Esophagus muscularis mucosa (tissue), 4 donors: ENCODE measurements at places on chromosomes 4 and X.

GRCh38 chr4:108559911-108560310 is 60.5 kb upstream of the RPL34 start:
- no peak for DNase-seq

DNA sequence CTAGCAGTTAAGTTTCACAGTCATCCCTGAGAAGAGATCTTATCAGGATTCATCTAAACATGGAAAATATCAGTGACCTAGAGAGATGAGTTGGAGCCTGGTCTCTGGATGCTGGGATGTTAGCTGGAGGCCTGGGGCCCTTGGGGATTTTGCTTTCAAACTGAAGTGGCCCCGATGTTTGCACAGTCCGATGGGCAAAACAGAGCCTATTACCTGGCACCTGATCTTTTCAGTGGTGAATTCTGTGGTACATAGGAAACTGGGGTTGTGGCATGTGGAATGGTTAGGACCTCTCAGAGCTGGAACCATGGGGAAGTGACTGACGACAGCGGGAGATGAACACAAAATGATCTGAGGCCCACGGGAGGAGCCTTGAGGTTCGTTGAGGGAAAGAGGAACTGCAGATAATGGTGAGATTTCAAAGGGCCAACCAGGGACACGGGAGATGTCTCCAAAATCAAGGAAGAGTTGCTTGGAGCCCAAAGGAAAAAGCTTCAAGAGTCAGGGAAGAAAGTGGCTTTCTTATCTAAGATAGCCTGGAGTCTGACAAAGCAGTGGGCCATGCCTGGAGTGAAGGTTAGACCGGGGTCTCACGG is 17.8 kb upstream of the TENM3 start:
- DNase-seq: peak; percentile 80

- no peak for DNase-seq
Measured at GRCh38 chr4:957581-958313, 15.6 kb downstream of the DGKQ start.

- DNase-seq: no peak
Measured at GRCh38 chrX:45083314-45083713, 117.4 kb downstream of the DIPK2B start.

- DNase-seq: no peak
Measured at GRCh38 chr4:156294577-156294976, 340.9 kb upstream of the CTSO start.

DNA sequence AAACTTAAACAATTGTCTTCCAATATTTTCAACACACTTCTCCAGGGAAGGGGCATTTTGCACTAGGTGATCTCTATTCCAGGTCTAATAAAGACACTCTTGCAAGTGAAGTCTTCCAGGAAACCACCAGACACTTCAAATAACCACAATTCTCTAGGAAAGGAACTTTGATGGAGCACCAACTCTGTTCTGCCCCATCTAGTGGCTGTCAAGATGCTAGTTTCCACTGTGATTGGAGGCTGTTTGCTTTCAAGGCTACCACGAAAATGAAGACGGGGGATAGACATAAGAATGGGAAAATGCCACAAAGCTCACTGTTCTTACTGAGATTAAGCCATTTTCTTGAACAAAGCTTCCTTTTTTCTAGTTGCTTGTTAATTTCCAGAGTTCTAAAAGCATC is 100.6 kb upstream of the F9 start:
- DNase-seq: no peak

DNA sequence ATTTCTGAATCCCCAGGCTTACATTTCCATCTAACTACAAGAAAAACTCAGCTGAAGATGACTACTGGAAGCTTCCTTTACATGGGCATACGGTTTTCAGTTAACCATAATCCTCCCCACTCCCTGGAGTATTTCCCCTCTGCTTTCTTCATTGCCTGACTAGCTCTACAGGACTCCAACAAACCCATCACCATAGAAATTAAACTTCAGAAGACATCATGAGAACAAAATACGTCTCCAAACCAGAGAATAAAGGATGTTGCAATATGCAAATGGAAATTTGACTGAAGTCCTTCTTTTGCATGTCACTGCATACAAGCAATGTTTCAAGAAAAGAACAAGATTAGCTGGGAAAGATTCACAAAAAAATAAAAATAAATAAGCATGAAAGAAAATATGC is 170.2 kb upstream of the PCDH18 start:
- DNase-seq: no peak

DNA sequence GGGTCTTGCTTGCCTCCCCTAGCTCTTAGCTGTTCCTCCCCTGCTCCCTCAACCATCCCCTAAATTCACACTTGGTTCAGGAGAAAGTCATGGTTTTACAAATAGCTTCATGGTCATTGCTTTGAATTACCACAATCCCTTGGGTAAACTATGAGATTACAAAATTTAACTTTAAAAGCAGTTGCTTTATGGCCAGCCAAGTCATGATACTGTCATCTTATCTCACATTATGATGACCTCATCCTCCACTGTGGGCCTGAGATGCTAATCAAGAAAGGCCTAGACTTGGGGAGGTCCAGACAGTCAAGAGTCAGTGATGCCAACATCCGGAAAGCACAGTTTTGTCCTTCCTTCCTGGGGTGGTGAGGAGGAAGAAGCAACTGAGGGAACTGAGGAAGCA is 10.5 kb upstream of the FGF16 start:
- no peak for DNase-seq

GRCh38 chrX:42967681-42968300 is 189.8 kb upstream of the PPP1R2C start:
- DNase-seq: no peak

- no peak for DNase-seq
Measured at GRCh38 chr4:7432531-7433375, 2.0 kb downstream of the PSAPL1 start.

- no peak for DNase-seq
Measured at GRCh38 chrX:6778544-6779503, 243.9 kb upstream of the VCX3A start.

DNA sequence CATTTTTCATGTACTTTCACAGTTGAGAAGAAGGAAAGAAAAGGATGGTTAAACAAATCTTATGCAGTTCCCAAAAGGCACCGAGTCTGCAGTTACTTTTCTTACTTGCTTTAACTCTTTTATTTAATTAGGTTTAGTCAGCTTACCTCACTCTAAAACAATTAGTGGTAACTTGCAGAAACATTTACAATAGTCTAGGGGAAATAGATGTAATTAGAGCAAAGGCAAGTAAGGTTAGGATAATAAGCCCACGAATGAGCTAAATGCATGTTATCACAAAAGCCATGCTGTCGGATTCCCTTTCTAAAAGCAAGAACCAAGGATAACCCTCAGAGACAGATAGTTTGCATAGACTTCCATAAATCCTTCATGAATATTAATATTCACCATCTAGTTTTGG is 82.0 kb upstream of the VCX2 start:
- no peak for DNase-seq

GRCh38 chrX:97026406-97026805 is 142.7 kb downstream of the RPA4 start:
- DNase-seq: no peak

DNA sequence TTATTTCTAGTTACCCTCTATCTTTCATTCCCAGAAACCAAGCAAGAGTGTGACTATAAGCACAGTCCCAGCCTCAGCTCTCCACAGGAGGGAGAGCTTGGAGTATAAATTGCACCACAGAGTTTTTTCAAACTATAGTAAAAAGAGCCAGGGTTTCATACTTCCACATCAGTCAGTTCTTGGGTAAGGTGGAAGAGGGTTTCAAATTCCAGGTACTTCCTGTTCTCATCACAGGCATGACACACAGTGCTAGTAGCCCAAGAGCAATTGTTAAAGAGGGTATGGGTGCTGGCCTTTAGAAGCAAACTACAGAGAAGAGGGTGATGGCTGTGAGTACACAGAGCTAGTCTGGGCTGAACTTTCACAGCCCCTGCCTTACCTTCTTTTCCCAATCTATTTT is 5.7 kb upstream of the IL1RAPL1 start:
- no peak for DNase-seq

DNA sequence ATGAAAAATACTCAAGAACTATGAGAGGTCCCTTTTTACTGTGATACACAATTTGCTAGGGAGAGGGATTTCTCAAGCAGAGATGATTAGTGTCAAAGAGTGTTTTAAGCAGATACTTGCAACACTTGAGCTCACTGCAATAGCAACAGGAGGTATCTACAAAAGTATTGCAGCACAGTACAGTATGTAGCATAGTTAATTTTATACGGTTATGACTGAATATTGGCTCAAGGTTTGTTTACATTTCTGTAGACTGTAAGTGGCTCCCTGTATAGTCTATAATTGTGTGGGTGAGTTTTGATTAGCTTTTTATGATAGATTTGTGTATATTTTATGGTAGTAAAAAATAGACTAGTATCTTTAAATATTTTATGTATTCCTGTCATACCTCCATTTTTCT is 1177.2 kb downstream of the TECRL start:
- no peak for DNase-seq

- no peak for DNase-seq
Measured at GRCh38 chr4:10157478-10158332, 41.1 kb upstream of the WDR1 start.

DNA sequence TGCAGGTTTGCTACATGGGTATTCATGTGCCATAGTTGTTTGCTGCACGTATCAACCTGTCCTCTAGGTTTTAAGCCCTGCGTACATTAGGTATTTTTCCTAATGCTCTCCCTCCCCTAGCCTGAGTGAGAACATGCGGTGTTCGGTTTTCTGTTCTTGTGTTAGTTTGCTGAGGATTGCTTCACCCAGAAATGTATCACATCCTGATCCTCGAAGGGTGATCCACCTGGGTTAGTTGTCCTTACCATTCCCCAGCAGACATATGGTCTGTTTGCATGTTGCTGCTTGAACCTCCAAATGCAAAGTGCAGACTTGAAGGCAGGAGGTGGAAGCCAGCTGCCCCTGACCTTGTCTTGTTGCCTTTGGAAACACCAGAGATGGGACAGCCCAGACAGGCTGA is 161.5 kb upstream of the WDR1 start:
- no peak for DNase-seq

DNA sequence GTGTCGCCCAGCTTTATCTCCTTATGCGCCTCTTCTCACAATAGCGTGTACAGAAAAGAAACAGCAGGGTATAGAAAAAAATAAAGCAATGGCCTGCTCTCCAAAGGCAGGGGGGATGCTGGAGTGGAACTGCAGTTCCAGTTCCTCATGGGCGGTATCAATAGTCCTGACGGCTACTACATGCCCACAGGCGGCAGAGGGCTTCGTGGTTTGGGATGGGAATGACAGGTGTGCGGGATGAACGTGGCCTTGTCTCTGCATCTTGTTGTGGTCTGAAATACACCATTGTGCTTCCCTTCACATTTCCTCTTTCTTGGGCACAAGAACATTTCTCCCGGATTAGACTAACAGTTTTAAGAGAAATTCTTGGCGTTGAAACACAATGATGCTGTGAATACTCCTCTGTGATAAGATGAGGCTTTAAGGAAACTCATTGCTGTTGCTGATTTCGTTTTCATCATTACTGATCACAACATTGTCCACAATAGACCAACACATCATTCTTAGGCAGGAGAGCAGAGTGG is 124.1 kb upstream of the IGFBP7 start:
- no peak for DNase-seq

DNA sequence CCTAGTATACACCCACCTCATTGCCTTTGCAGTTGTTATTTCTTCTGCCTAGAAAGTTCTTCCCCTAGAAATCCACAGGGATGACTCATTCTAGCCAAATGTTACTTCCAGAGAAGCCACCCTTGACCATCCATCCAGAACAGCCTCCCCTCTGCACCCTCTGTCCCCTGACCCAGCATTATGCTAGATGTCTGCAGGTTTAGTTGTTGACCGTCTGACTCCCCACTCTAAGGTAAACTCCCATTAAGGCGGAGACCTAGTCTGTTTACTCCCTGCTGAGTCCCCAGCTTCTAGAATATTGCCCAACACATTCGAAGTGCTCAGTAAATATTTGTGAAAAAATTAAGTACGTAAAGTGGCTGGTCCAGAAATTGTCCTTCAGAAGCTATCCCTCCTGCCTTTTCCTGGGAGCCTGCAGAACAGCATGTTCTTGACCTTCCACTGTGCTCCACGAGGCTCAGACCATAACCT is 11.0 kb downstream of the SRD5A3 start:
- no peak for DNase-seq

DNA sequence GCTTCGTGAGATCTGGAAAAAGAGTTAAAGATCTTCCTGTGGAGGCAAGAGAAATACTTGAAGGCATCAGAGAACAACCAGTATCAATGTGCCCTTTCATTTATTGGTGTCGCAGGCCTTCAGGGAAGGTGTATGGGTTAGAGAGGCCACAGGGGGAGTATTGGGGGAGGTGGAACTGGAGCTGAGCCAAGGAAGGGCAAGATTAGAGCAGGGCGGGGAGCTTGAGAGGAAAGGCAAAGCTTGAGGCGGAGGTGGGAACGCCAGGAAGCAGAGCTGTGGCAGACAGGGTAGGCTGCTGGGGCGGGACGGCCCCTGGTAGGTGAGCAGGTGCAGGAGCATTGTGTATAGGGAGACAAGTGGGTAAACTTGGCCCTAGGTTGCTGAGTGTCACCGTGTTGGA is 329.9 kb downstream of the ARHGAP10 start:
- no peak for DNase-seq

- DNase-seq: no peak
Measured at GRCh38 chrX:19382555-19383145, 38.9 kb downstream of the PDHA1 start.

DNA sequence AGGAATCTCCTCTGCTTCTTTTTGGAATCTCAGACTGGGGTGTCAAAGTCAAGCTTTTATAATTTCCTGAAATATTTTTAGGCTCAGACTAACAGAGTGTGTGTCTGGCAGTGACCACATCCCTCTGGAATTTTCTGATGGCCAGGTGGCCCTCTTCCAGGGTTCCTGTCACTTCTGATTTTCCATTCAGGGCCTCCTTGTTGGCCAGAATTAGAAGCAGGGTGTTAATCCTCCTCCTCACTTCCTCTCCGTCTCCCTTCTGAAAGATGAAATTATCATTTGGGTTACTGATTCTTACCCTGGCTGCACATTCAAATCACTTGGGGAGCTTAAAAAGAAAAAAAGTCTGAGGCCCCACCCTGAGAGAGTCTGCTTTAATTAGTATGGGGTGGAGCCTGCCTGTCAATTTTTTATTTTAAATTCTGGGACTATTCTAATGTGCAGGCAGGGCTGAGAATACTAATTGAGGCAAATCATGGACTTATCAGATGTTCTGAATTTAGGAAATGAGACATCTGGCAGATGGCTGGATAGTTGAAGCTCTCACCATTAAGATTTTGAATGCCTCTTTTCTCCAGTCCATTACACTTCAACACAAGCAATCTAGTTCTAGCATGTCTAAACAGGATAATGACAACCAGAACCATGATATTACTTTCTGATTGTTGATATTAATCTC is 43.2 kb downstream of the HAND2 start:
- DNase-seq: peak; percentile 91

DNA sequence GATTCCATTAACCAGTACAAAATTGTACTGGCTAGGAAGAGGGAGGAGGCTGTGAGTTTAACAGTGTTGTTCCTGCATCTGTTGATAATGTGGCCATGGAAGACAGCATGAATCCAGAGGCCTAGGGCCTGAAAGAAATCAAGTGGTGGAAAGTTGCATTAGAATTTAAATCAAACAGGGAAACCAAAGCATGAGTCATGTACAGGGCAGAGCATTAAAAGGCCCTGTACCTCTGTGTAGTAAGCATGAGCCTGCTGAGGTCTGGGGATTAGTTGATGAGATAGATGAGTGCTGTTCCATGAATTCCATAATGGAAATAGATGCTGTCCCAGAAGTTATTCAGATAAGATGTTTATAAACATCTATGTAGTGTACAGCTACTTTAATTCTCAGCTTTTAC is 58.3 kb downstream of the MID1IP1 start:
- DNase-seq: no peak

- no peak for DNase-seq
Measured at GRCh38 chr4:139849219-139849618, 183.6 kb downstream of the MGST2 start.
